ENCODE measurements at places on chromosomes 4 and X.
A peak's percentile ranks its signal among the peaks of the same experiment; 100 is the strongest.

DNA sequence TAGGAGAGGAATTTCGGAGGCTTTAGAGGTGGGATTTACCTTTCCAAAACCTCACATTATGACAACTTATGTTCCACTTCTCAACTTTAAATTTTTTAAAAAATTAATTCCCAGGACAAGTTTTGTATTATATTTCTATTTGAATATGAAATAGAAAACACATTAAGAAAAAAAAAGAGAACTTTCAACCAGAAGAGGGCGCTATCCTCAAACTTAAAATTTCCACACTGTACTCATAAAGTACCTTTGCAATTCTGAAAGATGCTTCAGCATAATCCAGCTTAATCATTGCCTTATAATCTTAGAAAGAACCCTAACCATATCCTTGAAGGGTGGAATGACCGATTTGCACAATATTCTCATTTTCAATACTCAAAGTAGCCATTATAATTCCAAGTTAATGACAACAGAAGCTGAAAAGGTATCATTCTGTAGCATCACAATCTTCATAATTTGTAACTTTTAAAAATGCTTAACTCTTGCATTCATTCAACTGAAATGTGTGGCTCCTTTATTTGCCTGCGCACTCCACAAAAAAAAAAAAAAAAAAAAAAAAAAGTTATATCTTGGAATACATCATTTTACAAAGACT, 158.0 kb downstream of the KCNIP4 start:
- DNase-seq = peak; percentile 7

DNA sequence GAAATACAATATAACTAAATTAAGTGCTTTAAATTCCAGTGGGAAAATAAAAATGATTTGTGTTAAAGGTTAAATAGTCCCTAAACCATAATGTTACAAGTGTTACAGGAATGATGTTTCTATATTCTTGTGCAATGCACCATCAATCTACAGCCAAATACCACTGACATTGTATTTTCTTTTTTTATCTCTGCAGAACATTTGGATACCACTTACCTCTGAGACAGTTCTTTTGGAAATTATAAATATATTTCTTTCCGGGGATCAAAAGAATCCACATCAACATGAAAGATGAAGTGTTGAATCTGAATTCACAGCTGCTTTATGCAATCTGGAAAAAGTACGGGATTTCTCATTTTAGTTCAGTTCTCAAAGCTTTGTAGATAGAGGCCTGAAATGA, 518.3 kb upstream of the AGA start:
- DNase-seq = no peak

GRCh38 chr4:12270546-12270945, 841.9 kb upstream of the HS3ST1 start:
- DNase-seq = no peak

GRCh38 chr4:69689599-69689998, 36.6 kb upstream of the UGT2A1 start:
- peak; percentile 48 for DNase-seq

GRCh38 chr4:73520821-73521220, 39.3 kb downstream of the AFM start:
- no peak for DNase-seq

GRCh38 chr4:83334425-83335241, at the start of gene HPSE:
Gene HPSE (minus strand): TSS chr4:83334848. CDS start chr4:83334782, 66 bp downstream.
- DNase-seq = peak; percentile 75

DNA sequence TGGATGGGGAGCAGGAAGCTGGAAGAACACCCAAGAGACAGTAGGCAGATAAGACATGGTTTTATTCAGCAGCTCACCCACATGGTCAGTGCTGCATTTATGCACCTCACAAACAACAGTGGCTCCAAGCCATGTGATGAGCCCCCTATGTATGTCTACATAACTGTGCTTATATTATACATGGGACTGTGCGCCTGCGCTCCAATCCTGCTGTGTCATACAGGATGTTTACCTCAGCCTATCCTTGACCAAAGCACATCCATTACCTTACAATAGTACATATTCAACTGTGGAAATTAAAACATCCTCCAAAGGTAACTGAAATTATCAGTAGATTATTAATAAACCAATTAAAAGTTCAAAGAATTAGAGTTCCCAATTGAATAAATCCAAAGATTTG, 44.1 kb upstream of the SGMS2 start:
- peak; percentile 10 for DNase-seq

DNA sequence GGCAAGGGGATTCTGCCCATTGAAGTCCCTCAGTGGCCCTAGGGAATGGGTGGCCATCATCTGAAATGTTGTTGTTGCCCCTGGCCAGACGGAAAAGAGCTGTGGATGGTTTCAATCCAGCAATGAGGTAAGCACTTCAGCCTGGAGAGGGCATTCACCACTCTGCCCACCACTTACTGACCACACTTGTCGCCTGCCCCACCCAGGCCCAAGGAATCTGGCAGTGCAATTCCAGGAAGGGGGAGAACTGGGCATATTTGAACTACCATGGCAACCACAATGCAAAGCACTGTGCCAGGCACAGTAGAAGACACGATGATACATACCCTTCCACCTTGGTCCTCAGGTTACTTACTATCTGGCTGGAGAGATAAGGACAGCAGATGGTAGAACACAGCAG, 161.6 kb downstream of the PDGFRA start:
- DNase-seq = no peak

GRCh38 chrX:13055486-13055885, 11.1 kb upstream of the FAM9C start:
- DNase-seq = no peak

GRCh38 chr4:2907706-2908293, 55.4 kb downstream of the NOP14 start:
- DNase-seq = no peak

DNA sequence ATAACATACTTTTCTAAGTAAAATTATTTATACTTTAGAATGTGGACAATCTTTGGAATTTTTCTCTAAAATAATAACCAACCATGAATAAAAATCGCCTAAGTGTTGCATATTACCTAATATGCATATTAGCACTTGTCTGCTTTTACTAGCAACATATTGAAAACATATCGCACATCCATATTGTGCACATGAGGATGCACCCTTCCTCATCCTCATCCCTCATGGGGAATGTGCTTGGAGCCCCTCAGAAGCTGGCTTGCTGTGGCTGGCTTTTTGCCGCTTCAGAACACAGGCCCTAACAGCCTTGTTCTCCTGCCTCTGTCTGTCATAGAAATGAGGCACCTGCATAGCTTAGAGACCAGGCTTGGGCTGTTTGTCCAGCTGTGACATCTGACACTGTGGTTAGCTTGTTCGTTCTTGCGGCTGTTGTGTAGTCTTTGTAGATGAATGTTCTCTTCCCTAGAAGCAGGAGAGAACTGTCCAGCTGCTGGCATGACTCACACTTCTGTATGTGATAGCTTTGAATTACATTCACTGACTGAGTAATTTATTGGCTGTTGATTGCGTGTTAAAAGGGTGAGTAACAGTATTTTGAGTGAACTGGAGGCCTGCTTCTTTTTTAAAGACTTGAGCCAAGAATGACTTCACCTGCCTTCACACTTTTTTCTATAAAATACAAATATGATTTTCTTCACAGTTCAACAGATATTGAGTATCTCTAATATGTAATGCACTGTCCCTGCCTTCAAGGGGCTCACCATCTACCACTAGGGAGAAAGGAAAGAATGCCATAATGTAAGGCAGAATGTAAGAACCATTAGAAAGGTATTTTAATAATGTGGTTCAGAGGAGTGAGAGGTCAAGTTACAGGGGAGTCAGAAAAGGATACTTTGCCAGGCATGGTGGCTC, 81.9 kb downstream of the HMGB2 start:
- DNase-seq = no peak

DNA sequence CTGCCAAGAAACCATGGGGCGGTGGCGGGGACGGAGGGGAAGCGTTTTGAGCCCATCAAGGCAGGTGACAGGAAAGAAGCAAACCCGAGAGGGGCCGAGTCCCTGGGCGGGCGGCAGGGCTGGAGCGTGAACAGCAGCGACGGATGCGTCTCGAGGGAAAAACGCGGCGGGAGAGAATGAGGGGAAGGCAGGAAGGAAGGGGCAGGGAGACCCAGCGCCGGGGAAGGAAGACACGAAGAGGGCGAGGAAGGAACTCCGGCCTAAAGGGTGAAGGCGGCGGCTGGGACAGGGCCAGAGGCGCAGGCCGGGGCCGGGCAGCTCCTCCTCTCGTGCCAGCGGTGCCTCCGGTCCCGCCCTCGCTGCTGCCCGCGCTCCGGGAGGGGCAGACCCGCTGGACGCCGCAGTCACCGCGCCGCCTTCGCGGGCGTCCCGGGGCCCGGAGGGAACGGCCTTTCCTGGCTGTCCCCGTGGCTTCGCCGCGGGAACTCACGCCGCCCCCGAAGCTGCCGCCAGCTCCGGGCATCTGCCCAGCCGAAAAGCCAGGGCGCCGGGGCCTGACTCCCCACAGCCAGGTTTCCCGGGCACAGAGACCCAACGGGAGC, 751 bp upstream of the RGS12 start:
- peak; percentile 21 for DNase-seq

DNA sequence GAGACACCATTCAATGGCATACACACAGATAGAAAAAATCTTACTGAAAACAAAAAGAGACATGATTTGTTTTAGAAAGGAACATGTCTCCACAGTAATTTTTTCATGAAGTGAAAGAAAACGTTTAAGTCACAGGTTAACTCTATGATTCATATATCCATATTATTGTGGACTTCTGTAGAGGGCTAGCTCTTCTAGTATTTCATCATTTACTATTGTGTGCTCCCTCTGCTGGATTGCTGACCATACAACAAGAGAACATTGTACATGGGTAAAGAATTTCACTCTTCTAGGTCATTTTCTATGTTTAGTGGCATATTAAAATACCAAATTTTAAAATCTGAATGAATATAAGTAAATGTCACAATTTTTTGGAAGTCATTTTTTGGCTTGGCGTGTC, 91.8 kb upstream of the POU3F4 start:
- no peak for DNase-seq

DNA sequence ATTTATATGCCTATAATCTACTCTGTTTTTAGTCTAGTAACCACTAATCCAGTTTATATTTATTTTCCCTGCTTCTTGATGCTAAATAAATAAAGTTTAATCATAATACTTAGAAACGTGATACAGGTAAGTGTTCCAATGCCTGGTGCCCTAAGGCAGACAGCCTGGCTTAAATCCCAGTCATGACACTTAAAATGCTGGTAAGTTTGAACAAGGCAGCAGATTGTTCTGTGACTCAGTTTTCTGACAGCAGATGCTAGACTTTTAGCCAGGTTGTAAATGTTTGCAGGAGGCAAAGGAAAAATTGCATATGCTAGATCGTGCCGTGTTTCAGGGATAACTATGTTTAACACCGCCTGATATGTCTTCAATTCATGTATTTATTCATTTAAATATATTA, 2661.6 kb downstream of the PCDH7 start:
- no peak for DNase-seq

DNA sequence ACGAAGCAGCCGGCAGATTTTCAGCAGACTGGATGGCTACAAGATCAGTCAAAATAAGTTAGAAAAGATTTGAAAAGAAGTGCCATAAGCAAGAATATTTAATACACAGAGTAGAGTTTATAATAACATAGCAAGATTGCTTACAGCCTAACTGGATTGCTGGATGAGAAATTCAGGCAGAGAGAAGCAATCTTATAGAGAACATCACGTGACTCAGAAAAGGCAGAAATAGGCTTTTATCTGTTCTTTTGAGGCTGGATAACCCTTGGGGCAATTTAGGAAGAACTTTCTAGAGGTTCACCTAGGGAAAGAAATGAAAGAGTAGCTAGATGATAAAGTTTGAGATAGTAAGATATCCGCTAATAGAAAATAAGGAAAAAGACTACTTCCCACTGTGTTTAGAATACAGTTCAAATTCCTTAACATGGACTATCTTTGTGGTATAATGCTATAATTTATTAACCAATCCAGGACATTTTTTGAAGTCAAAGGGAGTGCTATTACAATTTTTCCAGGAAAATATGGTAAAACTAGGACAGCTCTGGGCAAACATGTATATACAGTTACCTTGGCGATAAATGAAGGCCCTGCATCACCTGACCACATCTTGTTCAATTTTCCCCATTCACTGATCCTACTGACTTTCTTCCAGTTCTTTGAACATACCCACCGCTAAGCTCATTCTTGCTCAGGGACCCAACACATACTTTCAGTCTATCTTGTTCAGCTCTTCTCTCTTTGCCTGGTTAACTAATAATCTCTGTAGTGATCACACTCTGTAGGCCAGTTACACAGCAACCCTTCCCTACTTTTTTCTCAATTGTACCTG, 12.7 kb upstream of the SPCS3 start:
- no peak for DNase-seq

DNA sequence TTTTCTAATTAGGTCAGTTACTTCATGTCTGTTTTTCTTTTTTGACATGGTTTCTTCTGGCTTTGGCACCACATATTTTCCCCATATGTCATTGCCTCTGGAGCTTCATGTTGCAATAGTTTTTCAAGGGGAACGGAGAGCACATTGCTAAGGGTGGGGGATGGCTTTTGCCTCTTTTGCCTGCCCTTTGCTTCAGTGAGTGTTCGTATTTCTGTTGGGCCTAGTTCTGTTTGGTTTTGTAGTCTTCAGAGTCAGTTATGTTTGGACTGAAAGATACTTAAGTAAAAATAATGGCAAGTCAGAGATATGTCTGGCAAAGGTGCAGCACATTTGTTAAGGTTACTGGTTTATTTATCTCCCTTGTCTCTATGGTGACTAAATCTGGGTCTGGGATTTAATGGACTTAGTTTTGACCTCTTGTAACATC, 29.1 kb downstream of the FHL1 start:
- DNase-seq = no peak

GRCh38 chr4:109278594-109279031, 23.8 kb downstream of the COL25A1 start:
- DNase-seq = no peak

GRCh38 chr4:70747874-70748273, 26.1 kb downstream of the RUFY3 start:
- no peak for DNase-seq

GRCh38 chr4:20337261-20337664, 85.6 kb downstream of the SLIT2 start:
- DNase-seq = no peak

DNA sequence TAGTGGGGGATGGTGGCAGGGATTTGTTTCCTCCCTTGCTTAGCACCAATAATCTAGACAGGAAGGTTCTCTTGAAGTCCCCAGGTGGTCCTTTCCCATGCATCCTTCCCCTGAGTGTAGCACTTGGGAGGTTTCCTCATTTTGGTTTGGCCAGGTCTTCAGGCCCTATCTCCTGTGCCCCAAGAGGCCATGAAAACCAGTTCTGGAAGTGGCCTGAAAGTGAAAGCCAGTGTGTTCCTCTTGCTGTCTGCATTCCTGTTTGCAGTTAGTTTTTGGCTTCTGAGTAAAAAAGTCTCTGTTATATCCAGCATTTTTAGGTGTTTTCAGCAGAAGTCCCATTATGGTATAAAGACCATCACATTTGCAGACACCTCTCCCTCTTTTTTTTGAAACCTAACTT, 59.5 kb downstream of the MTM1 start:
- DNase-seq = no peak

- no peak for DNase-seq
Measured at GRCh38 chr4:37663552-37663951, 22.6 kb downstream of the RELL1 start.

- no peak for DNase-seq
Measured at GRCh38 chr4:116926631-116927295, 158.6 kb downstream of the TRAM1L1 start.
